ENCODE measurements at places on chromosomes 2 and 18.

DNA sequence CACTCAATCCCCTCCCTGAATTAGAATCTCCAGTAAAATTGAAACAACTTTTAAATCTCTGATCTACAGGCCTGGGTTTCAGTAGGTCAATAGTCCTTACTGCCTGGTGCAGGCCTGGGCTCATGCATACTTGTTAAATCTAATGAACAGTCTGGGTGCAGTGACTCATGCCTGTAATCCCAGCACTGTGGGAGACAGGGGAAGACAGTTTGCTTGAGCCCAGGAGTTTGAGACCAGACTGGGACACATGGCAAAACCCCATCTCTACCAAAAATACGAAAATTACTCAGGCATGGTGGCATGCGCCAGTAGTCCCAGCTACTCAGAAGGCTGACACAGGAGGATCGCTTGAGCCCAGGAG is 94.7 kb upstream of the SP3 start:
- no peak for DNase-seq

DNA sequence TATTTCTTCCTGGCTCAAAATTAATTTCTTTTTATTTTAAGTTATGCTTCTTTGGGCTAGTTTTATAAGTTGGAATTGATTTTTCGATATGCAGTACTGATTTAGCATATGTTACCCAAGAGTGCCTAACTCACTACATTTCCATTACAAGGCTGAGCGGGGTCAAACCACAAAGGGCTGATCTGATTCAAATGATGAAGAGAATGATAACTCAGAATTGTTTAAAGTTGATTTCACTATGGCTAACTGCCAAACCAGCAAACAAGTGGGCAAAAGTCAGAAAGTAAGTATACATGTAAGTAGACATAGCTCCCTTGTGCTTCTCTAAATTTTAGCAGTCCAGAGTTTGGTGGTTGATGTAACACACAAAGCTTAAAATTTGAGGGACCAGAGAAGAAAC is 35.6 kb downstream of the RAD51AP2 start:
- DNase-seq, result no peak

GRCh38 chr2:11342551-11343367 is 1.7 kb downstream of the ROCK2 start:
- no peak for DNase-seq

DNA sequence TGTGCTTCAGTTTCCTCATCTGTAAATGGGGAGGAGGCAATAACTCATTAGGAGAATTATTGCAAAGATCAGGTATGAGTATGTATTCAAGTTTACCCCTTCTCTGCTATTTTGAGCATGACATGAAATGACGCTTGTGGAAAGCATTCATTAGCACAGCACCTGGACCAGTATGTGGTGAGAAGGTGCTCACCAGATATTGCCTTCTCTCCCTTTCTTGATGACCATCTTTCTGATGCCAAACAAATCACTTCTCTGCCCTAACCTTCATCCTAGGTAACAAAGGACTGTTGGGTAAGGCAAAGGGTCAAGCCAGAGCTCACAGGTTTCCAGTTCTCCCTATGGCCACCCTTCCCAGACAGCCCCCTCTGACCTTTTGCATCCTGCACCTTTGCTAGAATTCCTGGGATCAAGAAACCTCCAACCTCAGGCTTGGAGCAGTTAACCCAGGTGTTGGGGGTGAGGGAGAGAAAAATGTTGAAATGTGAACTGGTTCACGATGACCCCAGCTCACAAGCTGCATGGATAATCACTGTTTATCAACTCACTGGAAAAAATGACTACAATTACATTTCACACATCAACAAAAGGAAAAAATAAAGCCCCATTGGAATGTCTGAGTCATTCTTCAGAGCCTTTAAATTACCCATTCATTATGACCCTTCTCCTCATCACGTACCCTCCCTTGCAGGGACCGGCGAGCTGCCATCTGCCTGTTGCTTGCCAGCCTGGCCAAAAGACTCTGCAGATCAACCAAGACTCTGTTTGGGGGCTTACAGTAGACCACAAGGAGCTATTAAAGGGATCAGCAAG is 41.6 kb downstream of the LBH start:
- no peak for DNase-seq

DNA sequence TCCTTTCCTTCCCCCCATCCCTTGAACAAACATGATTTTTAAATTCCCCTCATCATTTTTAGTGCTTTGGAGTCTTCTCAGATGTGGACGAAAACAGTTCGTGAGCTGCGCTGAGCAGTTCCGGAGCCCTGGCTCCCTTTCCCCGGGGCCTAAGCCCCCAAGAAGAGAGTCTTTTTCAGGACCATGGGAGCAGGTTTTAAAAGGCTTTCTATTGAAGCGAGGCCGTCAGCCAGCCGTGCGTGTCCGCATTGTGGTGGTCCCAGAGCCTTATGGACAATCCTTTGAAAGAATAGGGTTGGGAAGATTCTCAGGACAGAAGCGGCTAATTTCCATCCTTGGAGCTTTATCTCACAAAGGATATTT is 290.7 kb downstream of the SOX11 start:
- DNase-seq, result no peak

DNA sequence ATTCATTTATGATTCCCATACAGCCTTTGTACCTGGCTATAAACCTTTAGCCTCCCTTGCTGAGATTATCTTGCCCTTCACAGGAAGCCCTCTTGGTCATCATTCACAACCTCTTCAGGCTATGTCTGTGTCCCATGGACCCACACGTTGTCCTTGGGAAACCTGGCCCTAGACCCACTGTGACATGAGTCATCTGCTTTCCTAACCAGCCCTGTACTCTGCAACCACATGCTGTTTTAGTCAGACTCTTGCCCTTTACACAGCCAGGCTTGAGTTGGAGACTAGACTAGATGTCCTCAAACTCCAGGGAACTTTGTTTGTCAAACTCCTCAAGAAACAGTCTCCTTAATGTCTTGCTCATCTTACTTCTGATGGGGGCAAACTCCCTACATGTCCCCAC is 229.3 kb upstream of the ZSWIM2 start:
- no peak for DNase-seq

Measured in mucosa of gallbladder (tissue), 1 donor.